ENCODE measurements at places on chromosomes 6 and 20.

- DNase-seq, result no peak
Measured at GRCh38 chr6:100881707-100882040, 545 bp upstream of the ASCC3 start.

GRCh38 chr20:11234181-11234580 is 560.4 kb upstream of the JAG1 start:
- DNase-seq, result no peak

GRCh38 chr20:43843096-43843964 is 71.3 kb upstream of the TOX2 start:
- no peak for DNase-seq

- peak; percentile 31 for DNase-seq
Measured at GRCh38 chr6:56890683-56891429, 64.1 kb upstream of the BEND6 start.

DNA sequence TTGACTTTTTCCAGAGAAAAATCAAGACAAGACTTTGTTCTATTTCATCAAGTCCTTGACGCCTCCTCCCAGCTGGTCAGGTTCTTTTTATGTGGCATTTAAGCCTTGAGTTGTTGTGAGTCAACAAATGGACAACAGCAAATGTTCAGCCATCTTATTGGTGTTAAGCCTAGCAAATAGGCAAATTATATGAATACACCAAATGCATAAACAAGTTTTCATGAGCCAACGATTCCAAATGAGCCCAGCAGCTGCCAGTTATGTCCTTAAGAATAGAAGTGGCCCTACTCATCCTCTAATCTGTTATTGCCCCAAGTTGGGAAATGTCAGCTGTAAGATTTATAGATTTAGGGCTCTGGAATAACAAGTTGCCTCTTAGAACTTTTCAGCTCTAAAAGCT is 312.0 kb downstream of the SOX4 start:
- no peak for DNase-seq

GRCh38 chr6:91328241-91328640 is 741.4 kb upstream of the MAP3K7 start:
- DNase-seq, result no peak

GRCh38 chr6:142699391-142699790 is 245.6 kb downstream of the HIVEP2 start:
- no peak for DNase-seq

DNA sequence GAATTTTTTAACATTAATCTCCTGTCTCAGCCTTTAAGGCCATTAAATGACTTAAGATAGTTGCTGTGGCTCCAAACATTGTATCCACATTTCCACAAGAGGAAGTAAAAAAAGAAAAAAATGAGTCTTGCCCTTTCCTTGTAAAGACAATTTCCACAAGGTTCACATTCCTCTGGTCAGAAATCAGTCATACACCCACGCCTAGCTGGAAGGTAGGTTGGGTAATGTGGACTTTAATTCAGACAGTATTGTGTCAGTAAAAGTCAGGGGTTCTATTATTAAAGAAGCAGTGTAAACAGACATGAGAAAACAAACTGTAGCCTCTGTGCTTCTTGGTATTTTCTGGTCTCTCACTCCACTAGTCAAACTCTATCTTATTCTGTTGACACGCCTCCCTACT is 682.0 kb downstream of the GRIK2 start:
- DNase-seq, result no peak

DNA sequence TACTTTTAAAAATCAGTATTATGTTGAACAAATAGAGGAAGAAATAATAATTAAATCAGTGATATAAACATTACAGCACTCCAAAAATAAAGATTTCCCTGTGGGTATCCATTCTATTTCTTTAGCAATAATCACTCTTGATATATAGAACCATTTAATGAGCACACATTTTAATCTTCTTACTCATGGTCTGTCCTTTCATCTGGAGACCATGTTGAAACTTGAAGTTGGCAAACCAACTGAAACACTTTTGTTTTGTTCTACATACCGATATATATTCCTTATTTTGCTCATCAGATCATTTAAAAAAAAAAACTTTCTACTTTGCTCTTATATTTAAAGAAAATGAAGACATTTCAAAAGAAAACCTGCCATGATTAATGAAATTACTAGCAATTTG is 13.4 kb downstream of the C6orf58 start:
- no peak for DNase-seq

GRCh38 chr6:122072014-122072647 is 327.3 kb upstream of the HSF2 start:
- DNase-seq, result no peak

GRCh38 chr20:46934746-46935287 is 40.2 kb downstream of the EYA2 start:
- no peak for DNase-seq

DNA sequence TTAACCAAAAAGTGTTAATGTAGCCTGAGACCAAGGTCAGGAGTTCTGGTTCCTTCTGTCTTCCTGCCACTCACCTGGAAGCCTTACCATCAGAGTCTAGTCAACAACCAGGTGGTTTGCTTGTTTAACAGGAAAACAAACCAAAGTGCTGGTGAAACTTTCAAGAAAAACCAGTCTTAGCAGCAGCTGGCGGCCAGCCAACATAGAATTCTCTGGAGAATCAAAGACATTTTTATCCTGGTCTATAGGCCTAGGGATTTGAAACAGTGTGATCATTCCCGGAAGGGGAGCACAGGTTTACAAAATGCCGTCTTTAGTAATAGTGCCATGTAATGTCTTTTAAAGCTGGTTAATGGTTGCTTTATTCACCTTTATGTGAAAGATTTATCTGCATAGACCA is 146.6 kb upstream of the AKIRIN2 start:
- no peak for DNase-seq
